ENCODE measurements at places on chromosomes 5 and 9. TPM values are rescaled to one million over a fixed set of nuclear protein-coding genes. Genes with fewer than 3 reads are reported as not detected.
A peak's percentile ranks its signal among the peaks of the same experiment; 100 is the strongest.

DNA sequence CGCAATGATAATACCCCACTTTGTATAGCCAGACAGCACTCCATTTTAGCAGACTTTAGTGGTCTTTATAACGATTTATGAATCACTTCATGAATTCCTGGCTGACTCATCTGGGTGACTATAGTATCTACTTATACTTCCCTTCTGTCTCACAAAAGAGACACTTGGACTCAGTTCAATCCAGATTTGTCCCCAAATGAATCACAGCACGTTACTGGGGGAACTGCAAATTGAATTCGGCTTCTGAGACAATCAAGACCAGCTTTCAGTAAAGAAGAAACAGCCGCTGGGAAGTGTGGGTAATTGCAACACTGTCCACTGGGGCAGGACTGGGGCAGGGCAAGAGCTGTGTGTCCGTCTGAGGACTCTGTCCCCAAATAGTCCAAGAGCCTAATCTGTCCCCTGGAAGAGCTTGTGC is 337.3 kb upstream of the RFX3 start:
- ATAC-seq: peak; percentile 62

DNA sequence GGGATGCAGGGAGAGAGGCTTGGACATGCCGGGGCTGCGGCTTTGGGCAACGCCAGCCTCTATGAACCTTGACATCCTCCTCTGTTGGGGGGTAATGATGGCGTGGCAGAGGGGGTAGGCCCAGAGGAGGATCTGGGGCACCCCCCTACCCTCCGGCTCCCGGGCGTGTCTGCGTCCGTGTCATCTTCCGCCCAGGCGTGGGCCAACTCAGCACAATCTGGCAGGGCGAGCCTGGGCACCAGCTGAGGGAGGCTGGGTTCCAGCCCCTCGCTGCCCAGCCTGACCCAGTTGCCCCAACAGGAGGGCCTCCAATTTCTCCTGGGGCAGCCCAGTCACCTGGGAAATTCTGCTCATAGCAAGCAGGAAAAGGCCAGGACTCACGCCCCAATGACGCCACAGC is 62.9 kb upstream of the IL17B start:
- ATAC-seq: peak; percentile 71

C9orf50 gene
- not detected for total RNA-seq

TCERG1 gene
- total RNA-seq: 32.6 TPM

GRCh38 chr5:40601198-40601868 is 78.4 kb upstream of the PTGER4 start:
- no peak for ATAC-seq

DNA sequence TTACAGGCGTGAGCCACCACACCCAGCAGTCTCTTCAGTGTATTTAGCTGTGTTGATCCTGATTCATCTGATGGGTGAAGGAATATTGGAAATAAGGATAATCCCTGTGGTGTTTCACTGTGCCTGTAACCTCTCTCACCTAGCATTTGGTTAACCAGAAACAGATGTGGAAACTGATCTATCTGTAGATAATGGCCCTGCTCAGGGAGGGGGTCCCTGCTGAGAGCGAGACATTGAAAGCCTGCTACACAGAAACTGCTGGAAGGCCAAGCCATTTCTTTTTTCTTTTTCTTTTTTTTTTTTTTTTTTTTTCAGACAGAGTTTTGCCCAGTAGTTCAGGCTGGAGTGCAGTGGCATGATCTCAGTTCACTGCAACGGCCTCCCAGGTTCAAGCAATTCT is 28.4 kb downstream of the QRFP start:
- ATAC-seq: no peak

ARHGEF28 gene
- 7.8 TPM for total RNA-seq

GRCh38 chr5:157597277-157597676 is 21.7 kb upstream of the ADAM19 start:
- ATAC-seq: no peak

DNA sequence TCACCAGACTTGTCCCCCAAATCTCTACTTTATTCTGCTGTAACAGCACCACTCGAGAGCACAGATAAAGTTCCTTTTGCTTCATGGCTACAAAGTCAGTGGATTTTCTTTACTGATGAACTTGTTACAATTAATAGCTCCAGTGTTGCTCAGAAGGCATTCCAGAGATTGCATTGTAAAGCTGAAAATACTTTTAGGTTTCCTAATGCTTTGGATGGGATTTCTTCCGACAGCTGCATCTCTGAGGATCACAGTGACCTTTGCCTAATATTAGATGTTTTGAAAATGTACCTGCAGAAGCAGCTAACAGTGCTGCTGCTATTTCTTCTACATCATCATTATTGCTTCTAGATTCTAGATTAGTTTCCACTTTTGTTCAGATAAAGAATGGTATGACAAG is 58.8 kb upstream of the TMEM171 start:
- no peak for ATAC-seq

- no peak for ATAC-seq
Measured at GRCh38 chr9:132969783-132970182, 8.7 kb upstream of the GFI1B start.

DNA sequence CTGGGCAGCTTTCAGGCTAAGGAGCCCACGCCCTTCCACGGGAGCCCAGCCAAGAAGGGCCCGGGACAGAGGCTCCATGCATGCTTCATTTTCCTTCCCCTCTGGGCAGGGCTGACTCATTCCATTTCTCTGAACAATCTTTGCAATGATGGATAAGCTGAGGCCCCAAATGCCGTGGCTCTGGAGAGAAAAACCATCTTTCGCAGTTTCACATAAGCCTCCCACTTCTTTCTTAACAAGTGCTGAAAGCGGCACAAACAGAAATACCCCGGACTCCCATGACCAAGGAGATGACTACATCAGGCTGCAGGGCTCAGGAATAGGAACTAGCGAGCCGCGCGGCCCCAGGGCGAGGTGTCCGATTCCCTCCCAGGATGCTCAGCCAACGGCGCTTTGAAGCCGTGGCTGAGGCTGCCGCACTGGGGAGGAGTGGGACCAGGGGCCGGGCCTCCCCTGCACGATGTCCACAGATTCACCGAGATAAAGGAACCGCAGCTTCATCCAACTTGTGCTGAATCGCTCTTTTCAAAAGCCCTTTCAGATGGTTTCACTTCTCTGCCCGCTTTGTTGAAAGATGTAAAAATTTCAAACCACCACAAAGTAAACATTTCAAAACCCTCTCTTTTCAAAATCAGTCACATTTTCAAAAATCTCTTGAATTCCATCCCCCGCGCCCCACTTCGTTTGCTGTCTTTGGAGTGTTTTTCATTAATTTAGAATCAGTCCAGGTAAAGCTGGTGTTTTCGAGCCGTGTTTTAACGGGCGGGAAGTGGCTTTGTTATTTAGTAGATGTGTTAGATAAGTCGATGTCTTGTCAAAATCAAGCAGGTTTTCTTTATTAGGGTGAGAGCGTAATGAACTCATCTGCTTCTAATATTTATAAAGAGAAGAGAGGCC is 96.5 kb upstream of the LMX1B start:
- ATAC-seq: peak; percentile 47

GRCh38 chr9:5783982-5784381 is 48.9 kb downstream of the ERMP1 start:
- ATAC-seq: no peak

- ATAC-seq: no peak
Measured at GRCh38 chr5:100803397-100803796, 99.7 kb downstream of the ST8SIA4 start.

- ATAC-seq: no peak
Measured at GRCh38 chr9:116317503-116317902, 163.9 kb downstream of the PAPPA start.

LCN2 gene
- total RNA-seq: 525 TPM

- ATAC-seq: no peak
Measured at GRCh38 chr9:89619424-89620138, 14.8 kb downstream of the GADD45G start.

DNA sequence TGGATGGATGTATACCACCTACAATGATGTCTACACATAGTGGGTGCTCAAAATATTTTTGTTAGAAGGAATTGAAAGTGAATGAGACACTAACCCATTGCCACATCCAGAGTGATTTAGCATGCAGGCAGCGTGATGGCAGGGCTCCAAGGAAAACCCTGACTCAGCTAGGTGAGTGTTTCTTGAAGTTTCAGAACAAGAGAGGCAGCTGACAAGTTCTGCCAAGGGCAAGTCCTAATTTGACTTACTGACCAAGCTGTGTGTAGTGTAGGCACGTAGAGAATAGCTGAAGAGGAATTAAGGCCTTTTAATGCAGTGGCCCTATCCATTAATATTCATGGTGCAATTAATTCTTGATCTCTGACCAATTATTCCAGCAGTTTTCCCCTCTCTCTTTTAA is 107.8 kb upstream of the ATP10B start:
- ATAC-seq: peak; percentile 97

GRCh38 chr5:7039074-7039473 is 325.8 kb downstream of the TENT4A start:
- no peak for ATAC-seq

DNA sequence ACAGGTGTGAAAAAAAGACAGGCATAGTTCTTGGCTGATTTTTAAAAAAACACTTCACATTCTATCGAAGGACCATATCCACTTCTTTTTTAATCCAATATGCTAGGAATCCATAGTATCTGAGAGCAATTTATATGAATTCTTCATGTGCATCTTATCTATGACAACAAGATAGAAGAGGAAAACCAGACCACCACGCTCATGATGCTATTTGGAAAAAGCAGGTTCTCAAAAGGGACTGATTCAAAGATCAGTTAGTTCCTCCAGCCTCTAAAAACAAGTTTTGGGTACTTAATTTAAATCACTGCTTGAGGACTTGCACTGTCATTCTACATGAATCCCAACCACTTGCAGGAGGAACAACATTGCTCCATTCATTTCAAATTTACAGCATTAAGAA is 6.3 kb downstream of the MEF2C start:
- ATAC-seq: no peak

DNA sequence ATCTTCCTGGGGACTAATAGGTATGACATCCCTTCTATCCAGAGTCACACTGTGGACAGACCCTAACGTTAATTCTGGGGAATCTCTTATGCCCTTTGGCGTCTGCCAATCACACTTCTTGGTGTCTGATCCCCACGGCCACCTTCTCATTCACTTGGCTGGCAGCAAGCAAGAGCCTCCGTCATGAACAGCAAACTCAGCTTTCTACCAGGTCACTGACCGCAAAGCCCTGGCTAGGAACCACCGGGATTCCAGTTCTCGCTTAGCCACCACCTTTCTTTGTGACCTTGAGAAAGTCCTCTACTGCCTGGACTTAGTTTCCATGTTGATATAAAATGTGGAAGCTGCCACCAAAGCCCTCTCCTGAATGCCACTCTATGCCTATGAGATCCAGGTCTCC is 67.7 kb upstream of the FCN1 start:
- no peak for ATAC-seq

OGN gene
- 0.68 TPM for total RNA-seq

GRCh38 chr5:159478950-159479349 is 148.7 kb upstream of the IL12B start:
- no peak for ATAC-seq

FAM169A gene
- total RNA-seq: 1.5 TPM

GRCh38 chr5:168066536-168067208 is 224.8 kb upstream of the WWC1 start:
- no peak for ATAC-seq

DNA sequence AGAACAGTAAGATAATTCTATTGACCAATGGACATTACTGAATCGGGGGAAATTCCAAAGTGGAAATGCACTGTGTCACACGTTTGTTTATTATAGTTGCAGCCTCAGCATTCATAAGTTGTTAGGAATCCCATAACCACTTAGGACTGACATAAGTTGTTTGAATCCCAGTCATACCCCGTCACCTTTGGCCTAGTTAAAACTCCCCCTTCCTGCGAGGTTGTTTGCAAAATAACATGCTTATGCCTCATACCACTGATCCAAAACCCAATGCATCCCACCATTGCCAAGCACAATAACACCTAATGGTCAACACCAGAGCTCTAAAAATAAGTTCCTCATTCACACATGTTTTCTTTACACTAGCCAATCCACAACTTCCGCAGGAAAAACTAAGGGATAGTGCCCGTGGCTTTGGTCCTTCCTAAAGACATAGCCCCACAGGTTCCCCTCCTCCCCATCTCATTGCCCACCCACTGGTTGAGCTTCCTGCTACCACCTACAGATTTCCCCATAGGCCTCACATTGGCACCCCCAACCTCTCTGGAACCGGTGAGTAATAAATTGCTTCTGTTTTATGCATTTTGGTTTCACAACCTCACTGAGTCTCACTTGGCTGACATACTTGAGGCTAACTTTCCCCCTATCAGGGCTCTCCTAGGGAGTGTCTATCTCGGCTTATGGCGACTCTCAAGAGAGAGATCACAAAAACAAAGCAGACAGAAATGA is 42.3 kb upstream of the MUSK start:
- no peak for ATAC-seq

TMEM174 gene
- total RNA-seq: not detected

PCSK5 gene
- total RNA-seq: 13.6 TPM

GKAP1 gene
- total RNA-seq: 1.6 TPM

SLC25A2 gene
- 0.24 TPM for total RNA-seq

DNA sequence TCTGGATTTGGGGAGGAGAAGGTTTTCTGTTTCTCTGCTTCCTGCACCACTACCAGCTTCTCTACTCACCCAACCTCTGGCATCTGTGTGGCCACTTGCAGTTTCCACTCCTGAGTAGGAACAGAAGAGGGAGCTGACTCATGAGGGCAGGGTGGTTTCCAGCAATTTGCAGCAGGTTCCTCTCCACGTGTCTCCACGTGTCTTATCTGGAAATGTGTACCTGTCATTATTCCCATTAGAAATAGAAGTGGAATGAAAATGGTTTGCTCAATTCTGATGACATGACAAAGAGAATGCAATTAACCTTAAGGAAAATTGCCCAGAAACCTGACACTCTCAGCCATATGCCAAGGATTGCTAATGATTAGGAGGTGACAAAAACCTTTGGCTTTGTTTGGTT is 33.0 kb downstream of the EGFLAM start:
- ATAC-seq: peak; percentile 85

SELENOP gene
- total RNA-seq: 95.9 TPM

GRCh38 chr5:156241266-156241665 is 85.7 kb upstream of the SGCD start:
- no peak for ATAC-seq

IFNA21 gene
- not detected for total RNA-seq

DNA sequence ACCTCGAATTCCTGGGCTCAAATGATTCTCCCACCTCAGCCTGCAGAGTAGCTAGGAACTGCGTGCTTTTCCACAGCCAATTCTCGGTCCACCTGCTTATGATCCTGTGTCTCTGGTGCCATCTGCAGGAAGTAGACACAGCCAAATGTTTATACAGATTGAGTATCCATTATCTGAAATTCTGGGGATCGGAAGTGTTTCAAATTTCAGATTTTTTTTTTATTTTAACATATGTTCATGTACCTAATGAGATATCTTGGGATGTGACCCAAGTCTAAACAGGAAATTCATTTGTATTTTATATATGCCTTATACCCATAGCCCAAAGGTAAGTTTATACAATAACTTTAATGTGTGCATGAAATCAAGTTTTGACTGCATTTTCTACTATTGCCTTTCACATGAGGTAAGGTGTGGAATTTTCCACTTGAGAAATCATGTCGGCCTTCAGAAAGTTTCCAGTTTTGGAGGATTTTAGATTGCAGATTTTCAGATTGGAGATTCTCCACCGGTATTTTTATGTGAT is 89.5 kb downstream of the ESM1 start:
- ATAC-seq: peak; percentile 59

All from esophagus mucosa (tissue), 1 donor.